ENCODE measurements at places on chromosomes 5 and 9.

DNA sequence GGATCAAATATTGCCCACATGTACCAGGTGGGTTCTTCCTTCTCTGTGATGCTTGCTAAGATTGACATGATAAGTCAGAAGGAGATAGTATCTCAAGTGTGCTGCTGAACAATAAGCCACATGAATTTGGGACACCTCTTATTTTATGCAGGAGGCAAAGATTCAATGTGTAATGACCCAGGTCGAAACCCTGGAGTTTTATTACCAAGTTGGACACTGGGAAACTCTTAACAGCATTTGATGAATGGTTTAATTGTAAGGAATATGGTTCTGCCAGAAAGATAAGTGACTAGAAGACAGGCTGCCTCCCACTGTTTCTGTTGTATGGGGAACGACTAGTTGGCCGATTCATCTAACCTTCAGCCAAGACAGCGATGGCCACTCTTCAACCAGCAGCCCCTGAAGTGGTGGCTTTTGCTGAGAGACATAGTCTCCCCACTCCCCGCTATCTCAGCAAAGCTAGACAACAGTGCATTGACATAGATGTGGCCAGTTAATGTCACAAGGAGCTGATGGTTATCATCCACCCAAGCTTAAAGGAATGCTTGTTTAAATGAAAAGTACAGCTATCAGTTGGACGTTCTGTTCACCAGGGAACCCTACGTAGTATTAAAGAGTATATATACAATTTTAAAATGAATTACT, 407.7 kb downstream of the KDM4C start:
- DNase-seq: no peak

- DNase-seq: no peak
These were observed 4.2 kb upstream of the CTNNAL1 start for GRCh38 chr9:109017493-109017892.

- no peak for DNase-seq
These were observed 5.9 kb upstream of the FAT2 start for GRCh38 chr5:151596828-151597539.

DNA sequence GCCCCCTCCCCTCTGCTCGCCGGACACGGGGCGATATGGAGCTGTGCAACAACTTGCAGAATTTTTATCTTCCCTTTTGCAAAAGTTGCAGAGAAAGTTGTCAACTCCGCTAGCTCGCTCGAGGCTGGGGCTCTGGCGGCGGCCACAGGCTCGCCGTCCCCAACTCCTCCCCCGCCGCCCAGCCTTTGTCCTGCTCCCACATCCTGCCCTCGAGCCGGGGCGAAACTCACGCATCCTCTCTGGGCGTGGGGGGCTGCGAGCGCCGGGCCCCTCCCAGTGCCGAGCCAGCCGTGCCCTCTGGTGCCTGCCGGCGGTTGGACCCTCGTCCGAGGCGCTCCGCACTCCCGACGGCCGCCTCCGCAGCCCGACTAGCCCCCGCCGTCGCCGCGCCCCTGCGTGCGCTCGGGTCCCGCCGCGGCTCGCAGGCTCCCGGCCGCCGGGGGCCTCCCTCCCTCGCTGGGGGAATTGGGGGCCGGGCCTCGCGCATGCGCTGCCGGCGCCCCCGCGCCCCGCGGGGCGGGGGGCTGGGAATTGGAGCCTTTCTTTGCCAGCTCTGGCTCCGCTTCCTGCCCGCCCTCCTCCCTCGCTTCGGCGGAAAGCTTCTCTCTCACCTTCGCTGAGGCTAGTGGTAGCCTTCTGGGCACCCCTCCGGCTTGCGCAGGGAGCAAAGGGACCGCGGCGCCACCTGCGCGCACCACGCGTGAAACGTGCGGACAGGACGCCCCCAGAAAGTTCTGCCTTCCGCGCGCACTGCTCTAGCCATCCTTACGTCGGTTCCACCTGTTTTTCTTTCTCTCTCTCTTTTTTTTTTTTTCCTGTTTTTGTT, at the start of gene CCNJL:
Gene CCNJL, minus strand, starts transcription at position 431 of the 826 bp plus-strand sequence. CDS start 641 bp downstream, outside the sequence.
- DNase-seq: peak; percentile 79

- DNase-seq: no peak
These were observed 20.2 kb downstream of the NR2F1 start for GRCh38 chr5:93603078-93603792.

DNA sequence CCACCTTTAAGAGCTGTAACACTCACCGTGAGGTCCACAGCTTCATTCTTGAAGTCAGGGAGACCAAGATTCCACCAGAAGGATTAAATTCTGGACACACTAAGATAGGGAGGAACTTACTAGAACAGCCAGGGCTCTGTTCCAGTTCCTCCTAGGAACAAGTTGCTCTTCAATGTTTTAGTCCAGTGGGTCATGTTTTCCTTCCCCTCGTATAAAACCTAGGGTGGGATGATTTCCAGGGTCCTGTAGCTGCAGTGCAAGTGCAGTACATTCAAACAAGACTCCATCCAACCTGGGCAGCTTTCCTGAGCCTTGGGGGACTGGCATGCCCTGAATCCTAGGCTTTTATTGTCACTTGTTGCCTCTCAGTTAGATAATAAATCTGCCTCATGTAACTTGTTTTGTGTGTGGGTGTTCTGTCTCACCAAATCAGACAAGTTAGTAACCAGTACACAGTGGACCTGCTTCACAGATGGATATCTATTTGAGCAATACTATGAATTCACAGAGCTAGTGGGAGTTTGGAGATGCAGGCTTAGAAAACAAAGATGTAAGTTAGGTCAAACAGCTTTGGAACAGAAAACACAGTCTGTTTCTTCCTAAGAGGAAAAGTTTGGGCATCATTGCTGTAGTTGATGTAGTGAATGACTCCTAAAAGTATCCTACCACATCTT, 405.6 kb downstream of the GABRG2 start:
- DNase-seq: no peak

DNA sequence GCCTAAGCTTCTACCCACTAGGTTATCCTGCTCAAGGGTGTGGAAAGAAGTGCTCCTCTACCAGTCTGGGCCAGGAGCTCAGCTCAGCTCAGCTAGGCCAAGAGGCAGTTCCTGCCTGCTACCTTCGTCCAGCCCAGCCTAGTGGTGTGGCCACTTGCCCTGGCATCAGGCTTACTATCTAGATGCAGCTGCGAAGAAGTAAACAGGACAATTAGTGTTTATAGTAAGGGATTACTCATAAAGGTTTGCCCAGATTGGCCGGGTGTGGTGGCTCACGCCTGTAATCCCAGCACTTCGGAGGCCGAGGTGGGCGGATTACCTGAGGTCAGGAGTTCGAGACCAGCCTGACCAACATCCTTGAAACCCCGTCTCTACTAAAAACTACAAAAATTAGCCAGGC, 12.8 kb upstream of the SPATA24 start:
- DNase-seq: no peak

GRCh38 chr9:7315746-7316145, 483.8 kb downstream of the DMAC1 start:
- DNase-seq: peak; percentile 71

DNA sequence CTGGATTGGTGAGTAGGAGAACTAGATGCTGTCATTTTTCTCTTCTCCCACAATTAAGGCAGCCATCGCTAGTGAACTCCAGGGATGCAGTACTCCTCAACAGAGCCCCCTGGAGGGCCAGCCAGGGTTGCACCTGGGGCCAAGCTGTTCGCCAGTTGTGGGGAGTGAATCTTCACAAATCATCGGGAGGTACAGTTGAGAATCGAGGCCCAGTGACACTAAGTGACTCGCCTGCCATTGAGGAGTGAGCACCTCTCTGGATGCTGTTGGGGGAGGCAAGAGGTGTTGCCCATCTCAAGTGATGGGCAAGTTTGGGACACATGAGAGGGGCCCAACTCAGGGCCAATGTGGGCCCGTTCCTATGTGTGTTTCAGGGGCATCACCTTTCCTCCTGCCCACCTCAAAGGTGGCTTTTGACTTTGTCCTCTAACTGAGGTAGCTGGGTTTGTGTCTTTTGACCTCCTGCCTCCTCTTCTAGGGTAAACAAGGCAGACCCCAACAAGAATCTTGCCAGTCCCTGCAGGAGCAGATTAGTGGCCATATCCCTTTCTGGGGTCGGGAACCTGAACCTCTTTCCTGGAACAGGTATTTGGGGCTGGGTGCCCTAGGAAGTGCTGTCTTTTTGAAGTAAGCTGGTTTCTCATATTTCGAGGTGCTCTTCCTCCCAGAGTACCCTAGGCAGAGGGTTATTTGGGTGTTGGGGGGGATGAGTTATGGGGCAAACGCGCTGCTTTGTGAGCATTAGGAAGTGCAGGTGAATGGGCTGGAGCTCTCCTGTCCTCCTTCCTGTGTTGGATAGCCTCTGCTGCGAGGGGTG, 181.2 kb downstream of the MACROH2A1 start:
- no peak for DNase-seq

- no peak for DNase-seq
These were observed 255.4 kb downstream of the SMARCA2 start for GRCh38 chr9:2270565-2270964.

GRCh38 chr5:151684690-151685361, 1.9 kb downstream of the SPARC start:
- no peak for DNase-seq

GRCh38 chr5:175478008-175478383, 364 bp upstream of the SFXN1 start:
- DNase-seq: no peak

GRCh38 chr5:119367502-119368237, 11.9 kb downstream of the TNFAIP8 start:
- DNase-seq: no peak

- DNase-seq: no peak
These were observed 79.2 kb downstream of the DPYSL3 start for GRCh38 chr5:147430628-147431027.

DNA sequence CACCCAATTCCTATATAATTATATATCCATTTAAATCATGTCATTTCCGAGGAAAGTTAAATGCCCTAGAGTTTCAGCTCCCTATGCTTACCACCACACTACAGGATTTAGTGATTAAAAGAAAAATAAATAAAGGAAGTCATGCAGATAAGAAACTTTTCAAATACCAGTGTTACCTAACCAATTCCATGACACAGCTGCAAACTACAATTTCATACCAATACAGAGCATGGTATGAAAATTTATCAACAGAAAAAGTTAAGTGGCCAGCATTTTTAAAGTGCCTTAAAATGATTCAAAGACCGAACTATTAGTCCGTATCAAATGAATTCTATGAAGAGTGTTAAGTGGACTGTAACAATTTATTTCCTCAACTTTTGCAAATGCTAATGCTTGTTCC, 35.9 kb downstream of the CEP120 start:
- no peak for DNase-seq

DNA sequence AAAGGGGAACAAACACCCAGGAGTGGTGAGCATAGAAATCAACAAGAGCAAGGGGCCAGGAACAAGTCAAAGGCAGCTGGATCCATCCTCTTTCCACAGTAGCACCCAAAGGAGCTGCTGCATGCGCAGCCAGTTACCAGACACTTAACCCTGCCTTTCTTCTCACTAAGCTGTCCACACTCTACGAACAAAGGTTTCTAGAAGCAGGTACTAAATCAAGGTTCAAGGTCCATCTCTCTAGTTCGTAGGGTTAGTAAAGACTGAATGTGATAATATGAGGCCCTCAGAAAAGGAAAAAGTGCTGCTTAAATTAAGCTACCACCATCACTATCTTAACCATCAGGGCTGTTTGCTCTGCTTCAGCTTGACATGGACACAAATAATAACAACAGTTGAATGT, 121.2 kb upstream of the NIPBL start:
- no peak for DNase-seq

DNA sequence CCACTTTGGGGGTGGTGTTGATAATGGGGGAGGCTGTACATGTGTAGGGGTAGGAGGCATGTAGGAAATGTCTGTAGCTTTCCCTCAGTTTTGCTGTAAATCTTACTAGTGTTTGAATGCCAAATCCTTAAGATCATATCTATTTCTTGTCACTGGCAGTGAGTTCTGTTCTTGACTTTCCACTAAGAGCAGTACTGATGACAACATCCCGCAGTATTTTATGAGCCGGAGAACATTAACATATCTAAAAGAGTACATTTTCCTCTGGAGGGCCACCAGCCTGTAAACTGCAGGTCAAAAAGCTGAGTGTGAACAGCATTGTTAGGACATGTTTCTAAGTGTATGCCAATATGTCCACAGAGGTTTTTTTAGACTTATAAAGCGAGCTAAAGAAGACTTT, 2.5 kb upstream of the HSPB3 start:
- DNase-seq: no peak

DNA sequence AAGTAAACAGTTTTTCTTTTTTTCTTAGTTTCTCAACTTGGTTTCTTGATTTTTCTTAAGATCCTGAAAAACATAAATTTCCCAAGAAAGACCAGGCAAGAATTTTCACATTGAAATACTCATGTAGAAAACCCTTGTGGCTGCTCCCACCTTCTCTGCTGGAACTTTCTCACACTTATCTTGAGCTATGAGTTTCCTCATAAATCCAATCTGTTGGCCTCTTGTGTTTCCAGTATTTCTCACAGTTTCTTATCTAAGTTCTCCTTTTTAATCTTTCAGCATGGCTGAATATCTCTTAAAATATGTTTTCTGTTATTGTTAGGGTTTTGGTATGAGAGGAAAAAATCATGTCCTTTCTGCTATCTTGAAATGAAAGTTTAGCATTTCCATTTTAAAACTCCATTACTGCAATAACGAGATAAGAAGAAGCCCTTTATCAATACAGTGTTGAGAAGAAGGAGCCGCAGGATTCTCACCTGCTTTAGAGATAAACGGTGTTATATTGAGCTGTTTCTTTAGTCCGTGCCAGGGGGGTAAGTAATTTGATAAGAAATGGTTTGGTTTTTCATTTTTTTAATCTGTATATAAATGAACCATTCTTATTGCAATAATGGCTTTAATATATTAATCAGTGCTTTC, 89.3 kb downstream of the ALDH1A1 start:
- DNase-seq: no peak

- no peak for DNase-seq
These were observed 398.5 kb upstream of the SLC24A2 start for GRCh38 chr9:20187318-20187717.

DNA sequence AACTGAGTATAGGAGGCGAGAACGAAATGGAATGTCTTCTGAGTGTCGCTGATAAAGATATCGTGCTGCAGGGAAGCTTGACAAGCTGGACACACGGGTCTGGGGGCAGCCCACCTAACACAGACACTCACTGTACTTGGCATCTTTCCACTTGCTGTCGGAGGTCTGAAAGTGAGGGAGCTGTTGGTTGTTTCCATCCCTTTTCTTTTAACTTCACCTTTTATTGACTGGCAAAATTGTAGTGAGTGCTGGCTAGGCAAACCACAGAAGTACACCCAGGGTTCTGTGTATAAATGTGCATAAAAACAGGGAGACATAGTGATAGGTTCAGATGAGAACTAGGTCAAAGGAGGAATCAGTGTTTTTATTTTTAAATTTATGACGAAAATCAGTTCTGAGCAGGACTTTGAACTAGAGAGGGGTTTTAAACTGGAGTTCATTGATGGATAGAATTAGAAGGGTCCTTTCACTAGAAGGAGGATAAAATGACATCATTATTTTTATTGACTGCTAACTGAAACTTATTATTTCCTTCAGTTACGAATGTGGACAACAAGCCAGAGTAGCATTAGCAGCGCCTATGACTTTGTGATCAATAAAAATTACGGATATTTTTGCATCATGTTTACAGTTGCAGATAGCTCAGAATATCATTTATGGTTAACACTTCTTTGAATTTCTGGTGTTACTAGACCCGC, 817 bp downstream of the GAPVD1 start:
- DNase-seq: no peak

GRCh38 chr5:132621699-132622098, 36.3 kb upstream of the IL13 start:
- no peak for DNase-seq

- peak; percentile 54 for DNase-seq
These were observed 22.7 kb downstream of the CAMK2A start for GRCh38 chr5:150266871-150267291.

- no peak for DNase-seq
These were observed 154.5 kb downstream of the PAPPA start for GRCh38 chr9:116308076-116308475.

Measured in NCI-H146 (cell line).